ENCODE measurements at places on chromosomes 7 and 10. TPM values are rescaled to one million over a fixed set of nuclear protein-coding genes. Genes with fewer than 3 reads are reported as not detected.

- no peaks in the 10 kb centered on the region for H3K36me3 ChIP-seq
- H3K27me3 ChIP-seq = no peaks in the 10 kb centered on the region
- no peak overlapping the region for H3K4me3 ChIP-seq
- DNase-seq = no peak
These were observed 55.8 kb downstream of the RASGEF1A start for GRCh38 chr10:43211030-43211429.

DNA sequence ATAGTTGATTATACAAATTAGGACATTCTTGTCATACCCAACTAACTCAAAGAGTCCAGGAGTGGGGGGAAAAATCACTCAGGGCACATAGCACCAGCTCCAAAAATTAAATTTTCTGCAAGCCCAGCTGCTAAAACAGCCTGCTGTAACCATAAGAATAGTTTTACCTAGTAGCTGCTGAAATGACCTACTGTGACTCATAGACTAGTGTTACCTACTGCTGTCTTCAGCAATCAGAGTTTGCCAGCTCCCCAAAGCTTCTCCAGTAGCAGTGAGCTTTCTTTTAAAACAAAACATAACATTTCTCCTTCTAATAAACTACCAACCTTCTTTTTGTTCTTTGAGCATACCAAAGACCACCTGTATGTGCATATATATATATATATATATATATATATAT is 4.2 kb upstream of the ARHGAP12 start:
- no peak overlapping the region for H3K27ac ChIP-seq
- no peaks in the 10 kb centered on the region for H3K36me3 ChIP-seq
- no peak overlapping the region for H3K4me3 ChIP-seq
- DNase-seq = no peak
- H3K4me1 ChIP-seq = no peaks in the 10 kb centered on the region

GRCh38 chr10:58667658-58668310 is 155.1 kb downstream of the BICC1 start:
- no peak overlapping the region for H3K4me3 ChIP-seq
- H3K36me3 ChIP-seq = no peaks in the 10 kb centered on the region
- DNase-seq = no peak
- peaks cover 17% of the 10 kb centered on the region for H3K4me1 ChIP-seq
- H3K27me3 ChIP-seq = no peaks in the 10 kb centered on the region

DNA sequence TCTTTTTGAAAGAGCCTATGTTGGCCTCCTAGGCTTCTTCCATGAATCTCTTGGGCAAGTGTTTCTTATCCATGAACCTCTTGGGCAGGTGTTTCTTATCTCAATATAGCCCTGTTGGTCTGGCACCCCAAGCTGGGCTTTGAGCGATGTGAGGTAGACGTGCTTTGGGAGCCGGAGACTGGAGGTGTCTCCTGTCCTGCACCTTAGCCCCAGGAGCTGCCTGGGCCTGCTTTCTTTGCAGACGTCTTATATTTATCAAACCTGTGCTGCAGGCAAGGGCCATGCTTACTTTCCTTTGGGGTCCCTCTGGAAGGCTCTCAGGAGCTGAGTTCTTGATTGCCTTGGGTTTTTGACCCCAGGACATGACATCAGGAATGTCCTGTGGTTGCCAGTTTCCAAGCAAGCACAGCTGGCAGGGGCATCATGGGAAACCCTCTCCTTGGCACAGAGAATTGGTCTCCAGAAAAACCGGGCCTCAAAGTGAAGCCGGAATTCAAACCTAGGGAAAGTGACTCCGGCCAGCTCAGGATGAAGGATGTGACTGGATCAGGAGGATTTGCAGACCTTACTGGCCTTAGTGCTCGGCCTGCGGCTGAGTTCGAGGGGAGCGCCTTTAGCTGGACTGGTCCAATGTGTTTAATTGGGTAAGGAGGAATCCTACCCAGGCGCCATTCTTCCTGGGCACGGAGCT is 2.8 kb downstream of the JAKMIP3 start:
- DNase-seq = no peak
- no peaks in the 10 kb centered on the region for H3K36me3 ChIP-seq
- H3K4me1 ChIP-seq = no peaks in the 10 kb centered on the region

DNA sequence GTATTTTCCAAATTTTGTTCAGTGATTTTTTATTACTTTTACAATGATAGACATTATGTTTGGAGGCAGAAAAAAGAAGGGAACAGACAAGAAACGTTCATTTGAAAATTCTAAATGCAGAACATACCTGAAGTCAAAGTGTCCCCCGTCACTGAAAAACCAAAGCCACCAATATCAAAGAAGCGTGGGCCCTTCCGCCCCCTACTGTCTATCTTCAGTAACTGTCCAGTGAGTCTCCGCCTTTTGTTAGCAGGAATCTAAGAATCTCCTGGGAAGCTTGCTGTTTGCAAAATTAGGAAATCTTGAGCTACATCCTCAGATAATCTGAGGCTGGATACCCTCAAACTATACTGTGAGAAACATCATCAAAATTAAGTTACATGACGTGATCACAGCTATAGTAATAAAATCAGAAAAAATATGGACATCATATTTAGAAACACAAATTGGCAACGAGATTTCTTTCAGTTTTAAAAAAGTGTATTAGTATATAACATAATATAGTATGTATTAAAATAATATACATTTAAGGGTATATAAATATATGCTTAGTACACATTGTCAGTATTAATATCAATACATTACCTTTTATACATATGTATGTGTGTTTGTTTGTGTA is 169.3 kb upstream of the AKR1E2 start:
- H3K27me3 ChIP-seq = no peaks in the 10 kb centered on the region
- H3K4me1 ChIP-seq = peaks cover 6% of the 10 kb centered on the region
- H3K36me3 ChIP-seq = no peaks in the 10 kb centered on the region

GRCh38 chr10:71300555-71301370 is 18.3 kb upstream of the SLC29A3 start:
- no peak for DNase-seq
- H3K27ac ChIP-seq = no peak overlapping the region
- H3K36me3 ChIP-seq = no peaks in the 10 kb centered on the region
- H3K4me3 ChIP-seq = no peak overlapping the region

PRLHR gene
- total RNA-seq = not detected

LIPJ gene
- total RNA-seq = 0.14 TPM

ZPBP gene
- 0.25 TPM for total RNA-seq
